ENCODE measurements at places on chromosomes 1 and 21. TPM values are rescaled to one million over a fixed set of nuclear protein-coding genes. Genes with fewer than 3 reads are reported as not detected.
A peak's percentile ranks its signal among the peaks of the same experiment; 100 is the strongest.

- no peaks in the 10 kb centered on the region for H3K27me3 ChIP-seq
- peaks cover 28% of the 10 kb centered on the region for H3K4me1 ChIP-seq
- no peak for DNase-seq
- peak overlapping the region; percentile 45 for H3K27ac ChIP-seq
- peaks cover 7% of the 10 kb centered on the region for H3K36me3 ChIP-seq
Observed at GRCh38 chr1:32111789-32112188, 3.9 kb downstream of the KPNA6 start.

Gene TESK2
- 7.9 TPM for total RNA-seq

GRCh38 chr21:24941316-24942185 lies 665.7 kb downstream of the MRPL39 start:
- no peaks in the 10 kb centered on the region for H3K36me3 ChIP-seq
- H3K27me3 ChIP-seq: no peaks in the 10 kb centered on the region
- H3K27ac ChIP-seq: no peak overlapping the region
- H3K4me1 ChIP-seq: no peaks in the 10 kb centered on the region
- DNase-seq: no peak
- H3K4me3 ChIP-seq: no peak overlapping the region

Gene PLD5
- 2.6 TPM for total RNA-seq

DNA sequence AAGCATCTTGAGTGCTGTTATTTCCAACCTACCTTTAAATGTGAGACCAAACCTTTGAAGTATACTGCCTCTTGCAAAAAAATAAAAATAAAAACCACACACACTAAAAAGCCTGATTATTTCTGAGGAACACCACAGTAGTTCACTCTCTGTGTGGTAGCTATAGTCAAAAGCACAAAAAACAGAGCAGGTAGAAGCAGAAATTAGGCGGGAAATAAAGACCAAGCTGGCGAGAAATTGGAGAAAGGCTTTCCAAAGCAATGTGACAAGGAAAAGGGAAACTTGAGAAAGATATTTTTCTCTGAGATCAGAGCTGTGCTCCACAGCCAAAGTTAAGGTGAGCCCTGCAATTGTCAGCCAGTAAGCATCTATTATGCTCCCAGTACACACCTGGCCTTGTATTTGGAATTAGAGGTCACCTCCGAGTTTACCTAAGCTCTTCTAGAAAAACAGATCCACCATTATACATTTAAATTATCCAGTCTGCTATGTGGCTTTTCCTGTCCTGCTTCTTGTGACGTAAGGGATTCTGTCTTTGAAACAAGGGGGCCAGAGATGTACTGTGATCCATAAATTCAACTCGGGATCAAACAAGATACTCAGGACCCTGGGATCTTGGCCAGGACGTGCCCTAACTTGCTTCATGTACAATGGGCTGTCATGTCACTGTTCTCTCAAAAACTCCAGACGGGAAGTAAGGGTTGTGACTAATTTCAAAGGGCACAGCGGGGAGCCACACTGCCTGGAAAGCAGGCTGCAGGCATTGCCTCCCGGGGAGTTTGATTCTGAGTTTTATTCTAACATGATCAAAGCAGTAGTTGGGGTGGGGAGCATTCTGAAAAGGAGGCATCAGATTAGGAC lies 39.8 kb upstream of the RAB4A start:
- H3K27ac ChIP-seq: peak overlapping the region; percentile 97
- peak overlapping the region; percentile 71 for H3K4me3 ChIP-seq
- peak; percentile 57 for DNase-seq
- no peaks in the 10 kb centered on the region for H3K27me3 ChIP-seq
- H3K4me1 ChIP-seq: peaks cover 52% of the 10 kb centered on the region

DNA sequence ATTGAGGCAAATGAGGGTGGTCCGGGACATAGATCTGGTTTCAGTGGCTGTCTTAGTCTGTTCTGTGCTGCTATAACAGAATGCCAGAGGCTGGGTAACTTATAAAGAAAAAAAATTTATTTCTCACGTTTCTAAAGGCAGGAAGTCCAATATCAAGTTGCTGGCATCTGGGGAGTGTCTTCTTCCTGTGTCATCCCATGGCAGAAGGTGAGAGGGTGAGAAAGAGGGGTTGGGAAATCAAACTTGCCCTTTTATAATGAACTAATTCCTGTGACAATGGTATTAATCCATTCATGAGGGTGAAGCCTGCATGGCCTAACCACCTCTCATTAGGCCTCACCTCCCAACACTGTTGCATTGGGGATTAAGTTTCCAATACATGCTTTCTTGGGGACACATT lies 3.7 kb upstream of the FGGY start:
- peaks cover 28% of the 10 kb centered on the region for H3K4me1 ChIP-seq
- no peaks in the 10 kb centered on the region for H3K36me3 ChIP-seq
- no peak overlapping the region for H3K4me3 ChIP-seq
- no peak for DNase-seq

Gene C1orf116
- total RNA-seq: 108 TPM

Gene PBXIP1
- total RNA-seq: 65.8 TPM

DNA sequence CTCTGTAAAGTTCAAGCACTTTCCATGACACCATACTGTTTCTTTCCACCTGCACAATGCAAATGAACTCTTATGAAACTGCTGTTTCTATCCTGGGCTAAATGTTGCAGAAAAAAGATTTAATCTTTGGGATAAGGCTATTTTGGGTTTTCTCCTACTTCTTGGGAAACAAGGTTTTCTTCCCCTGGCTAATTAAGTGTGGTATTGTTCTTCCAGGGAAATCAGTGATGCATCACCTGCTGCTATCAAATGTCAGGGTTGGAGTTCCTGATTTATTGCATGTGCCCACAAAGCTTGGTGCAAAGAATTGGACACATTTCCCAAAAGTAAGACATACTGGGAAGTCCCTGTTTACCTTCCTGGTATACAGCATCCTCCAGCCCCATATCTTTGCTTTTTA lies 6.0 kb upstream of the RGS4 start:
- peaks cover 23% of the 10 kb centered on the region for H3K4me1 ChIP-seq
- no peaks in the 10 kb centered on the region for H3K36me3 ChIP-seq
- no peak overlapping the region for H3K27ac ChIP-seq
- H3K27me3 ChIP-seq: peaks cover 6% of the 10 kb centered on the region
- H3K4me3 ChIP-seq: no peak overlapping the region

Gene TRIM58
- 0.17 TPM for total RNA-seq
